ENCODE measurements at places on chromosomes 1 and 21. TPM values are rescaled to one million over a fixed set of nuclear protein-coding genes. Genes with fewer than 3 reads are reported as not detected.

The IGSF9 gene
- total RNA-seq, result not detected

- H3K36me3 ChIP-seq, result no peaks in the 10 kb centered on the region
- peak overlapping the region; percentile 60 for H3K27ac ChIP-seq
- H3K27me3 ChIP-seq, result no peaks in the 10 kb centered on the region
Measured at GRCh38 chr1:64038119-64038518, 165.3 kb upstream of the UBE2U start.

The CEPT1 gene
- total RNA-seq, result 42.1 TPM

GRCh38 chr1:9434247-9435152 is 104.8 kb upstream of the SLC25A33 start:
- peaks cover 13% of the 10 kb centered on the region for H3K27me3 ChIP-seq
- no peak overlapping the region for H3K4me3 ChIP-seq
- DNase-seq, result no peak

The TCHH gene
- 0.05 TPM for total RNA-seq

- no peaks in the 10 kb centered on the region for H3K36me3 ChIP-seq
- no peak overlapping the region for H3K4me3 ChIP-seq
- no peak overlapping the region for H3K27ac ChIP-seq
- peaks cover 2% of the 10 kb centered on the region for H3K27me3 ChIP-seq
- no peaks in the 10 kb centered on the region for H3K4me1 ChIP-seq
- DNase-seq, result no peak
Measured at GRCh38 chr1:170483051-170483450, 48.9 kb upstream of the GORAB start.
